T-cell (primary cell): ENCODE measurements at places on chromosomes 1 and 21.

DNA sequence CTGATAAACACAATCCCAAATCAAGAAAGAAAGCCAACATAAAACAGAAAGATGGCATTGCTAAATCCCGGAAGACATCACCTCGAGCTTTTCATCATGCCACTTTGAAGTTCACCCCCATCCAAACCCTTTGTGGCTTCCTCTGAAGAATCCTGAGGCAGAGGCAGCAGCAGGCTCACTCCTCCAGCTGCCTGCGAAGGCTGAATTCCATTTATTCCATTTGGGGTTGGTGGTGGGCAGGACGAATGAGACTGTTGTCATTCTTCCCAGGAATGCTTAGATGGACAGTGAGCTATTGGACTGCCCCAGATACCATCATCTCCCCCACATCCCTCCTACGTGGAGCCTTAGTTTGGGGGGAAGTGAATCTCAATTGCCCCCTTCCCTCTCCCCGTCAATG is 437.5 kb downstream of the SMYD3 start:
- DNase-seq, result no peak

DNA sequence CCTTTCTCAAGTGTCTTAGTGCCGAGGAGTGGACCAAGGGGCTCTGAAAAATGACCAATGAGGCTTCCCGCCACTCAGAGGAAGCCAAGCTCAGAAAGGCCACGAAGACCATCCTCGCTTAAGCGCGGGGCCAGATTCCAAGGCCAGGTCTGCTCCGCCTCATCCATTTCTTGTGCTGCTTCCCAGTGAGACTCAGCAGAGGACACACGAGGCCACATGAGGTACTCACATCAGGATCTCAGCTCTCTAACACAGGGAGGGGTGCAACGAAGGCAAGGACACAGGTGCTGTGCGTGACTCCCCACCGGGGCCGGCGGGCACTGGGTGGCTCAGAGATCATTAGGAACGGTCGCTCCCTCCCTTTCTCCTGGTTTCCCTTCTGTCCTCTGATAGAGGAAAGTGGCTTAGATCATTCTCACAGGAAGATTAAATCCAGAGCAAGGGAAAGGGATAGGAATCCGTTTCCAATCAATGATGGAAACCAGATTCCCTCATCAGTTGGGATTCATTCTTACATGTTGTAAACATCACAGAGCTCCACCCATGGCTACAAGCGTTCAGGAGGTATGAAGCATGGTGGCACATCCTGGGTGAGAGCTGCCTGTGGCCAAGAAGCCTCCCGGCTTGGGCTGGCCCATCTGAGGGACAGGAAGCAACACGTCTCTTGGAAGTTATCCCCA is 46.7 kb downstream of the CAPZB start:
- DNase-seq, result no peak

DNA sequence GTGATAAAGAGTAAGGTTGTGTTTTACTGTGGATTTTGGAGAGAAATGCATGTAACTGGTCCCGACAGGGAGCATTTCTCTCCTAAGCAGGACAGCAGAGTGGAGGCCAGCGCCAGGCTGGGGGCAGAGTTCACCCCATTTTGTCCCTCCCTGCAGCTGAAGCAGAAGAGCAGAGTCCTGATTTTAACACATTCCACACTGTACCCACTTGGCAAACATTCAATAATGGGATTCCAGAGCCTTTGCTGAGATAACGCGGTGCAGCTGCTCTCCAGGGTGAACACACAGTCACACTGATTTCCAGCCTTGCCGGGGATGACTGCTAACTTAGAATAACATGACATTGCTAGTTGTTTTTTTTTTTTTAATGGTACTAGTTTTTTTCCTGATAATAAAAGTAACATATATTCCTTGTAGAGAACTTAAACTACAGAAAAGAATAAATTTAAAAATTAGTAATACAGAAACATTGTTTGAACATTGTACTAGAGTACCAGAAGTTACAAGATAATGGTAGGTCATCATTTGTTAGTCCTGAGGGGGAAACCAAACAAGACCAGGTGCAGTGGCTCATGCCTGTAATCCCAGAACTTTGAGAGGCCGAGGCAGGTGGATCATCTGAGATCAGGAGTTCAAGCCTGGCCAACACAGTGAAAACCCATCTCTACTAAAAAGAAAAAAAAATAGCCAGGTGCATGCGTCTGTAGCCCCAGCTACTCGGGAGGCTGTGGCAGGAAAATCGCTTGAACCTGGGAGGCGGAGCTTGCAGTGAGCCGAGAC is 77.2 kb downstream of the SCCPDH start:
- no peak for DNase-seq

DNA sequence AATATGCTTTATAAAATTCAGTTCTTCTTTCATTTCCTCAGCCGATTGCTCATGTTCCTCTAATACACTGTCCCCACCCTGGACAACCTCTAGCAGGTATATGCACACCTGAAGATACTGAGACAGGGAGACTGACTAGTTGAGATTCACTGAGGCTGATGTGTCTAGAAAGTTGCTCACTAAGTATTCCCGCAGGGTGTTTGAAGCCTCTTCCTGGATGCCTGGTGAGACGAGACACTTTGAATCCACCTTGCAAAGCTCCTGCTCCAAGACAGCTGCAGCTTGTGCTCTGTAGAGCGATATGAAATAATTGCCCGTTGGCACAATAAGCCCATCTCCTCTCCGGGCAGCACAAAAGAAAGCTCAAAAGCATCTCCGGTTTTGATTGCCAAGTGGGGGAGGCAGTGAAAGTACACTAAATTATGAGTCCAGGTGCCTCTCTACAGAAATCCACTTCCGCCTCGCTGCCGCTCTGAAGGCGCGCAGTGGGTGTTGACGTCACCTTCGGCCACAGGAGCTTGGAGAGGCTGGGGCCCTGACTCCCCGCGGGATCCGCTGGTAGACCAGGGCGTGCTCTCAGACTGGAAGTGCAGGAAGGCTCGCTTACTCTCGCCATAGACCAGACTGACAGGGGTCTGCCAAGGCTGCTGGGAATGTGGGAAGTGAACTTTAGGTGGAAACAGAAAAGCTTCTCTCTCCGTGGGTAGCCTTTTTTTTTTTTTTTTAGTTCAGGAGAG is 46.3 kb downstream of the GPA33 start:
- peak; percentile 65 for DNase-seq

DNA sequence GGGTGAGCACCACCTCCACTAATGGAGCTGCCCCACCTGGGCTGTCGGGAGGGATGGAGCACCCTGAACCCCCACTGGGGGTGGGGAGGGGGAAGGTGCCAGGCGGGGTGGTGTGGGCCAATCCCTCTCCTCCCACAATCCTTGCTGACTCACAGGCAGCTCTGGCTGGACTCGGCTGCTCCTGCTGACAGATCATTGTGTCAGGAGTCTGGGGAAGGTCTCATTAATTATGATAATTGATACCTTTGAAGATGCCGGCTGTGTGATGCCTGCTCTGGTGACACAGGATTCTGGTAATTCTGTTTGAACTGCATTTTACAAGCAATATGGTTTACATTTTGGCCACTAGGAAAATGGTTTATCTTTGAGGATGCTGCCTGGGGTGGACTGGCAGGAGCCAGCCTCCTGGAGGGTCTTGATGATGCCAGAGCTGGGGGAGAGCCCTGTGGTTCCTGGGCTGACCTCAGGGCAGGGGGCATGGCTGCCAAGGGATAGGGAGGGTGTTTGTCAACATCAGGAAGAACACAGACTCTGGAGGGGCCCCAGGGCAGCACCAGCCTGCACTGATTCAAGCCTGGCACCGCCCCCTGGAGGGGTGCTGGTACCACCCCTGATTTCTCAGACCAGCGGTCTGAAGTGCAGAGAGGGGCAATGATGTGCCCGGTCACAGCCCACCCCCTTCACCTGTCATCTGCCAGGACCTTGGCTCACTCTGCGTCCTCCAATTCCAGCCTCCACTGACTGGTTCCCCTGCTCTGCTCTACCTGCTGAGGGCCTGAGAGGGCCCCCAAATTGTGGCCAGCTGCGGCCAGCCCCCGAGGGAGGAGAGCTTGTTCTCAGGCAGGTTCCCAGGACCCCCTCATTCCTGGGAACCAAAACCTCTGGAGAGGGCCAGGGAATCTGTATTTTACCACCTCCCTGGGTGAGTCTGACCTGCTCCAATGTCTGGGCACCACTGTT is 338.8 kb downstream of the MATN1 start:
- DNase-seq, result no peak

GRCh38 chr1:28421744-28422143 is 52.2 kb downstream of the PHACTR4 start:
- no peak for DNase-seq

- DNase-seq, result no peak
Measured at GRCh38 chr1:63704443-63704842, 69.4 kb upstream of the ROR1 start.

GRCh38 chr21:40689840-40690360 is 157.1 kb downstream of the DSCAM start:
- DNase-seq, result no peak

DNA sequence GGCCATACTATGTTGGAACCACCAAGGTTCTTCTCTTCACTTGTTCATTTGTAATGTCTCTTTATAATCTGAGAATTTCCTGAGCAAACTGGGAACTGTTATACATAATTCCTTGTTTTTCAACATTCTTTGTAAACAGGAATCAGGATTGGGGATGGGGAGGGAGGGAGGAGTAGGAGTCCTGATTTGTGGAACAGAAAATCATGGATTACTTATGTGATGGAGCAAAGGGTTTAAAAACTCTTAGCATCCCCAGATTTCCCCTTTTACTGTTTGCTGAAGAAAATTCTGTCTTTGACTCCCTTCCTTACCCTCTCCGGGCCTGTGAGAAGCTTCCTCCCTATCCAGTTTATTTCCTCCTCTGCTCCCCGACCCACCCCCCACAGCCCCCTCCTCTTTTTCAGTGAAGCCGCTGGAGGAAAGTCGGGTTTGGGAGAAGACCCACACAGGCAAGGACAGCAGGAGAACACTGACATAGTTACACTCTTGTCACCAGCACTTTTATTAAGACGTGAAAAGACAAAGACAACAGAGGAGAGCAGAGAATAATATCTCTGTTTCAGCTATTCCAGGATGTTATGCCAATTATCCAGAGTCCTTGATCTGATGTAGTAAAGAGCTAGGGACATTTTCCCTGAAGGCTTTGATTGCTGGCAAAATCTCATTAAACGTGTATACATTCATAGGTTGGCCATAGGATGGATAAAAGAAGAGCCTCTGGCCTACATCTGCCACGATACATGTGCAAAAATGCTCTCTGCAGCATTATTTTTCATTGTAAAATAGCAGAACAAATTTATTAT is 4.6 kb upstream of the NBPF1 start:
- DNase-seq, result no peak

DNA sequence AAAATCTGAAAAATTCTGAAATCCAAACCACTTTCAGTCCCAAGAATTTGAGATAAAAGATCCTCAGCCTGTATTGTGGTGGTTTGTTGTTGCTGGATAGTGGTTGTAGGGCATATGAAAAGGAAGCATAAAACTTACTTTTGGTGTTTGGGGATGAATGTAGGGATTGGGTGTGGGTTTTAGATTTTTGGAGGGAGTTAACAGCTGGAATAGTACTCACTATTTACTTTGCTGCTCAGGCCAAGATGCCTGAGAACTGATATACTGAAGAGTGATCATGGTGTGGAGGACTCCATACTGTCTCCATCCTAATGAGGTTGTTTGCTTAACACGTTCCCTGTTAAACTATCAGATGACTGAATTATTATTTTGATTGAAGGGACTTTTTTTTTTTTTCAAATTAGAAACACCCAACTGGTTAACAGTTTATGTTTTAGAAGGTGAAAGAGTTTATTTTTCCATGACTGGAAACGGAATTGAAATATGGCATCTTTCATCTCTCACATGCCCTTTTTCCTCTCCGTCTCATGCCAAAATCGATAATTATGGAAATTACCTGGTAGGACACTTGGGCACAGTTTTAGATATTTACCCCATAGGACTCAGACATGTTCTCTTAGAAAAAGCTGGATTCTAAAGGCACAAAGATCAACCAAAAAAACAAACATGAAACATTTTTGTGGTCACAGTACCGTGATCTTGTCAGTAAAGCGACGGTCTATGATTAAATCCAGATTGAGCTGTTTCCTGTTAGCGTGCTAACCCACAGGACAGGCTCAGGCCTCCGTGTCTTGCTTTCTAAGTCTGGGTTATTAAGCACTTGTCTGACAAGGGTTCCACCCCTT is 37.3 kb downstream of the RGL1 start:
- no peak for DNase-seq

GRCh38 chr21:41812679-41813078 is 45.8 kb upstream of the RIPK4 start:
- DNase-seq, result no peak

DNA sequence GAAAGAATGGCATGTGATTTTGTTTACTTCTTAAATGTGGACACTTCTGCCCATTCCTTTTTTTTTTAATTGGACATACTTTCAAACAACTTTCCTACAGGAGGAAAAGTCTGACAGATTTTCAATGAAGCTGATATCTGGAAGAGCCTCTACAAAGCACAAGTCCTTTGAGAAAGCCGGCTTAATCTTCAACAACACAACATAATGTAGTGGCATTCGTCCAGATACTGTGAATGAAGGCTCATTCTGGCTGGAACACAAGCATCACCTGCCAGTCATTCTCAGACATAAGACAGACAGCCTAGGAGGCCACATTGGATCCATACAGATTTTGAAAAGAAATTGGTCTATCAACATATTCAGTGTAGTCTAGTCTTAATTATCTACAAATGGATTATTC is 4.9 kb downstream of the OTUD7B start:
- DNase-seq, result no peak

DNA sequence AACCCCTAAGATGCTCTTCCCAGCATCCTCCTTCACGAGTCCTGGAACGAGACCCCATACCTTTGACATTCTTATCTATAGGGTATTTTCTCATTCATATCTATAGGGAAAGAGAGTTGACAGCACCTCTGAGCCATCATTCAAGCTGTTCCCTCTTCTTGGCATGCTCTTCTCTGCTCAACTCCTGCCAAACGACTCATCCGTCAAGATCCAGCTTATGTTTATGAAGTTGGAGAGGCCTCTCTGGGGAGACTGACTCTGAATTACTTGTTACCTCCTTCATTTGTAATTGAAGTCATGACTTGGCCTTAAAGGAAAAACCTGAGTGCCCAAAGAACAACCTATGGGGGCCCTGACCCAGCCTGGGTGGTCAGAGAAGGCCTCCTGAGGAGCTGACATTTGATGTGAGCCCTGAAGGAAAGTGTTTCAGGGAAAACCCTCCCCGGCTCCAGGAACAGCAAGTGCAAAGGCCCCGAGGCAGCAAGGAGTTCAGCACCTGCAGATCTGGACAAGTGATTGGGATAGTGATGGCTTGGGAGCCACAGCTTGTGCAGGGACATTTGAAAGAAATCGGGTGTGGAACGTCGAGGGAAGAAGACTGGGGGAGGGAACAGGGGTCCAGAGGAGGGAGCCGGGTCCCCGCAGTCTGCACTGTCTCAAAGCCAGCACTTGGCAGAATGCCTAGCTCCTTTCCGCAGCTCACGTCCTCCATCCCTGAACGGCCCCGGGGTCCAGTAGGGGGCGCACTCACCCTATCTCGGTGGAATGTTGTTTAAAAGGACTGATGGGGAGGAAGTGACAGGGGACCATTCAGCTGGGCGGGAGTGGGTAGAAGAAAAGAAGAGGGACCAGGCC is 14.0 kb upstream of the CDA start:
- peak; percentile 57 for DNase-seq

DNA sequence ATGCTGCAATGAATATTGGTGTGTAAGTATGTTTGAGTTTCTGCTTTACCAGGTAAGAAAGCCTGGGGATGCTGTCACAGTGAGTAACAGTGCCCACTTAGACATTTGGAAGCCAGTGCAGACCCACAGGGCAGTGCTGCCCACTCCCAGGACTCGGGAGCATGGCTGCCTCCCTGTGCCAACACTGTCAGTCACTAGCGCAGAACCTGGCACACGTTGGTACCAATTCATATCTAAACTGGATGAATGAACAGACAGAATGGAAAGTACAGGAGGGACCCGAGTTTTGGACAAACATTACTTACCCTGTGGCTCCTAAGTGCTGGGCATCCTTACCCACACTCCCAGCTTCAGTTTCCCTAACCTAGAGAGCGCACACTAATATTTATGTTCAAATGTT is 1.6 kb upstream of the EVA1C start:
- no peak for DNase-seq
